ENCODE measurements at places on chromosomes 13 and 19.

- DNase-seq: no peak
Measured at GRCh38 chr19:17883627-17884410, 12.1 kb downstream of the SLC5A5 start.

- peak; percentile 4 for DNase-seq
Measured at GRCh38 chr19:11125994-11126685, 29.4 kb downstream of the SPC24 start.

GRCh38 chr13:23516190-23516589, 54.0 kb upstream of the TNFRSF19 start:
- DNase-seq: no peak

DNA sequence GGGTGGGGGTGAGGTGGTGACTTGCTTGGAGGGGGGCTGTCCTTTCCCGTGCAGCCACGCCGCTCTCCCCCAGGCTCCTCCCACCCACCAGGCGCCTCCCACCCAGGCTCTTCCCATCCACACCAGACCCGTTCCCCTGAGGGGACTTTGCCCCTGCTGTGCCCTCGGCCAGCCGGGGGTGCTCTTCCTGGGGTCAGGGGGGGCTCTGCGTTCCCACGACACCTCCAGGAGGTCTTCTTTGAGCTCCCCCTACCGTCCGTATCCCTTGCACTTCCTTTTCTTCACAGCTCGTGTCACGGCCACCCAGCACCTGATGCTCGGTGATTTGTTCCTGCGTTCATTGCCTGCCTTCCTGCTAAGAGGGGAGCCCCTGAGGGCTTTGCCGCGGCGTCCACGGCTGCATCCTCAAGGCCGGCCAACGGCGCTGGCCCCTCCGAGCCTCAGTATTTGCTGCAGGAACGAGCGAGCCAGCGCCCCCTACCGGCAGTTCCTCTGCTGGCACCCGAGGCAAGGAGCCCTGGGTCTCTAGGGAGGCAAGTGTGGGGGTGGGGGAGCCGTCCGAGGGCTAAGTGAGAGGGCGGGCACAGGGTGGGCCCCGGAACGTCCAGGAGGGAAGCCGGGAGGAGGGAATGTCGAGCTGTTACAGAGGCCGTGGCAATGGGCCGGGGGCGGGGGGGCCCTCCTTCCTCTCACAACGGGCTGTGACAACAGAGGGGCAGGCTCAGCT, 11.8 kb downstream of the LRRC4B start:
- peak; percentile 71 for DNase-seq

DNA sequence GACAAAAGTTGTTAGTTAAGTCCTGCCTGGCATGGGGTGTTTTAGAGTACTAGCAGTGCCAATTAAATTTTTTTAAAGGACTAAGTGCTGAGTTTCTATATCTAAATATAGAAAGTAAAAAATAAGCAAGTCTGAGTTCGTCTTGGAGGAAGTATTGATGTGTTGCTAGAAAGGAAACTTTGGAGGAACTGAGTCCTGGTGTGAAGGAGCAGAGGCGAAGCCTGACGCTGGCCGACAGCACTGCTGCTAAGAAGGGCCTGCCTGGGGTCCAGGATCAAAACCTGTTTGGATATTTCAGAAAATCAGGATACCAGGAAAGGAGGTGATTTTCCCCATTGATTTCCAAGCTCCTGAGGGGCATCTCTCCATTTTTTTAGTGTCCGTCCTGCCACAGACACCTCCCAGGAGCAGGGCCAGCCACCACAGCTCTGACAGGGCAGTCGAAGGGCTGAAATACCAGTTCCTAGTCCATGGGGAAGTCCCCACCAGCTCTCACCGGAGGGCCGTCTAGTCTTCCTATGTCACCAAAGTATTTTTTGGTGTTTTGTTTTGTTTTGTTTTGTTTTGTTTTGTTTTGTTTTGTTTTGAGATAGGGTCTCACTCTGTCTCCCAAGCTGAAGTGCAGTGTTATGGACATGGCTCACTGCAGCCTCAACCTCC, 38.2 kb upstream of the NPAS1 start:
- no peak for DNase-seq

- DNase-seq: no peak
Measured at GRCh38 chr13:33634546-33634982, 183.4 kb upstream of the RFC3 start.

DNA sequence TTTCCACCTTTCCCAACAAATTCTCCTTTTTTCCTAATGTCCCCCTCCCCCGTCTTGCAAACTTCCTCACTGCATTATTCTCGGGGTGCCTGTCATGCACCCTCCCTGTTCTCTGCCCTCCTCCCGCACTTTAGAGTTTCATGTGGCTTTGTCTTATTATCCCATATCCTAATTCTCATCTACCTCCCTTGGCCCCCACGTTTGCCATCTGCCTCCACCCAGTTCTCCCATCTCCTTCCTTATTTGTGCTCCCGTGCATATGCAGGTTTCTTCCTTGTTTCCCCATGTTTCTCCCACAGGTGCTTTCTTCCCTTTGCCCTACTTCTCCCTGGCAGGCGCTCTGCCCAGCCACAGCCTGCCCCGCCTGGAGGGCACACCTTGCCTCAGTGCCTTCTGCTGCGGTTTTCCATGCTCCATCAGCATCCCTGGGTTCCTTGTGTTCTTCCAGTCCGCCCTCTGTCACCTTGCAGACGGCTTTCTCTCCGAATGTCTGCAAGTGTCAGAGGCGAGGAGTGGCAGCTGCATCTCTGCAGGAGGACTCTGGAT, 1.5 kb downstream of the SPATA13 start:
- DNase-seq: no peak

- no peak for DNase-seq
Measured at GRCh38 chr13:98315466-98315865, 138.4 kb upstream of the RNF113B start.

GRCh38 chr13:111153977-111154332, 38.8 kb downstream of the ARHGEF7 start:
- no peak for DNase-seq

- DNase-seq: no peak
Measured at GRCh38 chr13:39699274-39699673, 43.8 kb downstream of the COG6 start.

DNA sequence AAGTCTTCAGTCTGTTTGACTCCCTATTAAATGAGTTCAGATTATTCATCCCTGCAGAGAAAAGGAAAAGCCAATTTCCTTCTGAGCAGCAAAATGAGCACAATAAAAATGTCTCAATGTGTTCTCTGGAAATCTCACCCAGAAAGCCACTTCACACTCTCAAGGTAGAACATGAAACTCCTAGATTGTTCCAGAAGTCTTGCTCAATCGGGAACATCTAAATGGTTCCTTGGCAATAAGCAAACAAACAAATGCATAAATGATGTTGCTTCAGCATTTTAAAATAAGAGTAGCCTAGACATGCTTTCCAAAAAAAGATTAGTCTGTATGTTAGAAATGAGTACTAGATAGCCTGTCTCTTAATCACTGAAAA, 59.7 kb upstream of the TNFRSF19 start:
- no peak for DNase-seq

- DNase-seq: no peak
Measured at GRCh38 chr19:55699221-55699620, 24.2 kb downstream of the EPN1 start.

GRCh38 chr19:47713046-47714021, at the start of gene EHD2:
EHD2 (plus strand) TSS chr19:47713422; CDS start chr19:47716613, 3,191 bp downstream.
- DNase-seq: peak; percentile 8

DNA sequence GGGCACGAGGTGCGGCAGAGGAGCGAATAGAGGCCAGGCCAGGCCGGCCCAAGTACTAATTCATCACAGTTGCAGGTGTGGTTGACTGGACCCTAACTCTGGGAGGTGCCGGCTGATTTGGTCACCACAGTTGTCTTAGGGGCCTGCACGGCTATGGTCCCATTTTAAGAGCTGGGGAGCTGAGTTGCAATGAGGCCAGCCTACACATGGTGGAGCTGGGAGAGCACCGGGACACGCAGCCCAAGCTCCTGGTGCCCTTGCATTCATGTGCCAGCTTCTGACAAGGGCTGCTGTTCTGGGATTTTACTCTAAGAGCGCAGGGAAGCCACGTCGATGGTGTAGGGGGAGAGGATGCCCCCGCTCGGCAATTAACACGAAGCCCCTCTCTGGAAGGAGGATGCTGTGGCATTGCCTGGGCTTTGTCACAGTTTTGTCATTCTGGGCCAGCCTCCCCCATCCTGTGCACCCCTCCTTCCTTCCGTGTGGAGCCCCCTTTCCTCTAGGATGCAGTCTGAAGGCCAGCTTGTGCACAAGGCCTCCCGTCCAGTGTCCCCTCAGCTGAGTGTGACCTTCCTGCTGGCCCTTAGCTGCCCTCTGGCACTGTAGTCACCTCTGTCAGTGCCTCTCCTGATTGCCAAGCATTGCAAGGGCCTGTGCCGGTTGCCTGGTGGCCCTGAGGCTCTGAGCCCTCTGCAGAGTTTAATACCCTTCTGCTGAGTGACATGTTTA, 109.4 kb upstream of the C1QTNF9B start:
- no peak for DNase-seq

GRCh38 chr19:40717880-40718773, 1.2 kb downstream of the ITPKC start:
- DNase-seq: no peak

DNA sequence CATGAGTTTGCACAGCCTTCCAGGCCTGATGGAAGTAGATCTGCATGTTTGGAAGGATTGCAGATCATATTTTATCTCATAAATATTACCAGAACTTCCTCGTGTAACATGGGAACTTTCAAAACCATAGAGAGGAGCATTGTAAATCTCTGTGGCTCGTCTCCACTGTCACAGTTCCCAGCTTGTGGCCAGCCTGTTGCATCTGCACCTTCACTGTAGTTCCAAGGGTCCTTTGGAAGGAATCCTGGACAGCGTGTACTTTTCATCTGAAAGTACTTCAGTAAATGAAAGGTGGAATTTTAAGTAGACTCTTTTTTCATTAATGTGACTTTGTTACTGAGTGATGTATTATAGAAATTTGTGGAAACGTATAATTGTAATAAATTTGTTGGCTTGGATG, 105.4 kb downstream of the ATP11A start:
- DNase-seq: no peak

GRCh38 chr19:19385896-19386869, 19.3 kb upstream of the GATAD2A start:
- no peak for DNase-seq

DNA sequence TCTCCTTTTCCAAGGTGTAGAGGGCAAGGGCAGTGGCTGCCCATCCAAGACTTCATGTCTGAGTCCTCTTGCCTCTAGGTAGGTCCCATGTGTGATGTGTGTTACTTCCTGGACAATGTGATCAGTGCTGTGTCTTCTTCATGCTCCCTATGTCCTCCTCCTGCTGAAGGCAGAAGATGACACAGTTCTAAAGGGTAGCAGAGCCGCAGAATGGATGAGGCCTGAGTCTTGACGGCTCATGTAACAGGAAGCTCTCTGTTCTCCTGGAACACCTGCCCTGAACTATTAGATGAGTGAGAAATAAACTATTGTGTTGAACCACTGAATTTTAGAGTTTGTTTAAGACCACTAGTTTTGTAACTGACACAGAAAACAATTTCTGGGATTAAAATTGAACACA, 165.9 kb downstream of the NDFIP2 start:
- DNase-seq: no peak

DNA sequence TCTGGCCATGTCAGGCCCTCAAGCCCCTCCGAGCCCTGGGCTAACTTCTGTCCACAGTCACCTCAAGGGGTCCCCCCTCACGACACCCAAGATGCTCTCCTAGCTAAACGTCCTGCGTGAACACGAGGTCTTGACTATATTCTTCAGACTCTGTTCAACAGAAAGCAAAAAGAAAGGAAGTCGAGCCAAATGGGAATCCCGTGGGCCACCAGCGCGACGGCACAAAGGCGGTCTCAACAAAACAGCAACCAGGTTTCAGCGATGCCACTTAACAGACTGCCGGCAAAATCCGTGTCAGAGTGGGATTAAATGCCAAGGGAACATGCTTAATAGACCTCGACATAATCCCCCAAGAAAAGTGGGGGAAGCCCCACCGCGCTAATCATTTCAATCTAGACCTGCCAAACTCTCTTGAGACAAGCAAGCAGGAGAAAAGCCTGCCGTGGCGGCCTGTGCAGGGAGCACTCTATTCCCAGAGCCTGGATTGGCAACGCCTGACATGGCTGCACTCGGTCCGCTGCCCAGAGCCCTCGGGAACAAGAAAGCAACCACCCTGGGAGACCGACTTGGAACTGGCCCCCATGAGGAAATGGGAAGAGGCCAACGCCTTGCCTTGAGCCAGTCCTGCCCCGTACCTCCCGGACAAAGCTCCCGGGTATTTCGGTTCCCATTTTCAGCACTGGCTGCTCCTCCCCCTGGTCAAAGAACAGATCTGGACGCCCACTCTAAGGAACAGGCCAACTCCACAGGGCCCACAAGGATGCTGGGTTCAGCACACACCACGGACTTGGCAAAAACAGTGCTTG, 16.0 kb downstream of the ZC3H4 start:
- no peak for DNase-seq

DNA sequence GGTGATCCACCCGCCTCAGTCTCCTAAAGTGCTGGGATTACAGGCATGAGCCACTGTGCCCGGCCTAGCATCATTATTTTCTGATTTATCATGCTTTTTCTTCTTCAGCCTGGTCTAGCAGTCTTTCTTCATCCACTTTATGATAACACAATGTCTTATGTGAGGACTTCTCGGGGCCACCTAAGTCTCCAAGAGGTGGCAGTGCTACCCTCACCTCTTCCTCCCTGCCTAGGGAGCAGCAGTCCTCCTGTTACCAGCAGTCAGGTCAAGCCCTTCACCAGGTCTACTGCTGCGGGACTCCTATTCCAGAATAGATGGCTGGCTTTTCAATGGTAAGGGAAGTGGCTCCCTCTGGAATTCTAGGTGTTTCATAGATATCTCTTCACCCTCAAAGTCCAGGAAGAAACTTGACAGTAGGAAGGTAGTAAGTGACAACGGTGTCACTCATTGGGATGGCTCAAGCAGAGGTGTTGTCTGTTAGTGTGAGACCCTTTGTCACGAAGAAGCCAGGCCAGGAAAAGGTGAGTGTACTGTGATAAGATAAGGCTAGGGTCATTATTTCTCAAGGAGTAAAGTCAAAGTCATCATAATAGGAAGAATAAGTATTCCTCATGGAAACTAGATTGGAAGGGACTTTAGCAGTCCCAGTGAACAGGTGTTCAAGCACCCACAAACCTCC, 164.0 kb downstream of the KLF5 start:
- DNase-seq: no peak

DNA sequence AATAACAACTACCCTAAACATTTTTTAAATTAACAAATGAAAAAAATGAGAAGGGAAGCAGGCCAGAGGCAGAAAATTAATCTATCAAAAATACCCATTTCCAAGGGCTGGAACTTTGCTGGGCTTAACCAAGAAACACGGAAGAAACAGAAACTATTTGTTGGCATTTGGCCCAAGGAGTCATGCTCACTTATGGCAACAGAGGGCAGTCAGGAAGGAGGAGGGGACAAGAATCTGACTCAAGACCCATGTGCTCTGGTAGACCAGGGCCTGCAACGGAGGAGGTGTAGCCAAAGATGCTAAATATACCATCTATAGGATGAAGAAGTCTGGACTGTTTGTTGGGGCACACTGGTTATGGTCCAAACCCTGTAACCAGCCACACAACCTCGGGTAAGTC, 496.7 kb downstream of the COG6 start:
- DNase-seq: no peak
